ENCODE measurements at places on chromosomes 7 and 10. TPM values are rescaled to one million over a fixed set of nuclear protein-coding genes. Genes with fewer than 3 reads are reported as not detected.
A peak's percentile ranks its signal among the peaks of the same experiment; 100 is the strongest.

GRCh38 chr7:20783700-20784387 is 2.8 kb downstream of the SP8 start:
- H3K27me3 ChIP-seq, result peaks cover 87% of the 10 kb centered on the region
- DNase-seq, result peak; percentile 38
- H3K36me3 ChIP-seq, result no peaks in the 10 kb centered on the region
- H3K4me1 ChIP-seq, result peaks cover 4% of the 10 kb centered on the region
- peak overlapping the region; percentile 18 for H3K4me3 ChIP-seq
- H3K27ac ChIP-seq, result no peak overlapping the region

The VAX1 gene
- polyA plus RNA-seq, result not detected

The DENND2A gene
- polyA plus RNA-seq, result 12.2 TPM

DNA sequence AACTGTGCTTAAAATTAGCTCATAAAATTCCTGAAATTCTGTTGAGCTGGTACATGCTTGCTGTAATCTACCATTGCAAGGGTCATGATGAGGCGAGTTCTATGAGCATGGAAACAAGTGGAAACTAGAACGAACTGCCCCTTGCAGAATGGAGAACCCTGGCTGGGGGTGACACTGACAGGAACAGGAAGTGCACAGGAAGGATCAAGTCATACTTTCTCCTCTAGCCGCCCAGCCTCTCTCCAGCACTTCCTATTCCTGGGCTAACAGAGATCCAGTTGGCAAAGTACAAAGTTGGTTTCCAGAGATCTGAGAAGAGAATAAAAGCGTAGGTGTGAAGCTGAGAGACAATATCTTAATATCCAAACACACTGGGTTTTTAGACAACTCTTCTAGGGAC is 414.2 kb upstream of the PODXL start:
- no peaks in the 10 kb centered on the region for H3K4me1 ChIP-seq
- DNase-seq, result no peak

The FFAR4 gene
- polyA plus RNA-seq, result 0.51 TPM

GRCh38 chr7:21938463-21938862 is 7.2 kb downstream of the CDCA7L start:
- H3K4me1 ChIP-seq, result no peaks in the 10 kb centered on the region
- no peak overlapping the region for H3K27ac ChIP-seq
- H3K36me3 ChIP-seq, result no peaks in the 10 kb centered on the region
- no peak overlapping the region for H3K4me3 ChIP-seq
- peaks cover 2% of the 10 kb centered on the region for H3K27me3 ChIP-seq
- no peak for DNase-seq

GRCh38 chr10:106547047-106547635 is 617.4 kb downstream of the SORCS1 start:
- no peak overlapping the region for H3K27ac ChIP-seq
- H3K4me1 ChIP-seq, result no peaks in the 10 kb centered on the region
- no peak overlapping the region for H3K4me3 ChIP-seq
- no peak for DNase-seq

- H3K36me3 ChIP-seq, result no peaks in the 10 kb centered on the region
- H3K4me3 ChIP-seq, result no peak overlapping the region
- H3K27me3 ChIP-seq, result no peaks in the 10 kb centered on the region
- H3K27ac ChIP-seq, result no peak overlapping the region
- no peaks in the 10 kb centered on the region for H3K4me1 ChIP-seq
- DNase-seq, result no peak
Measured at GRCh38 chr7:79281426-79281825, 172.0 kb downstream of the MAGI2 start.

DNA sequence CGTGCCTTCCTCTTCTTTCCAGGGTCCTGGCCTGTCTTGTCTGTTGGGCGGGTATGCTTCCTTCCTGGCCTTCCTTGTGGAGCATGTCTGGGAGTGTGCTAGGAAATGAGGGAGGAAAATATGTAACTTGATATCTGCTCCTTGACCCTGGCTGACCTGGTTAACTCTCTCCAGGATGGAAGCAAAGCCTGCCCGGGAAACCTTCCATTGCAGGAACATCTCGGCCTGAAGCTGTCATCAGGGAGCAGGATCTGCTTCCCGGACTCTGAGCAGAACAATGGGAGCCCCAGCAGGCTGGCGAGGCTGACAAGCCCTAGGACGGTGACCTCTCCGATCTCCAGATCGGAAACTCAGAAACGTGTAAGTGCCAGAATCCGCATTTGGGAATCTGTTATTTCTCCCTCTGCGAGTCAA is 340.3 kb downstream of the FRMD4A start:
- no peaks in the 10 kb centered on the region for H3K27me3 ChIP-seq
- H3K27ac ChIP-seq, result peak overlapping the region; percentile 24
- no peak for DNase-seq
- H3K4me3 ChIP-seq, result no peak overlapping the region
- H3K36me3 ChIP-seq, result no peaks in the 10 kb centered on the region

Measured in large intestine (tissue), 12 donors.